ENCODE measurements at places on chromosomes 6 and 20.

- DNase-seq: no peak
Measured at GRCh38 chr6:132817554-132818403, 3.4 kb downstream of the RPS12 start.

DNA sequence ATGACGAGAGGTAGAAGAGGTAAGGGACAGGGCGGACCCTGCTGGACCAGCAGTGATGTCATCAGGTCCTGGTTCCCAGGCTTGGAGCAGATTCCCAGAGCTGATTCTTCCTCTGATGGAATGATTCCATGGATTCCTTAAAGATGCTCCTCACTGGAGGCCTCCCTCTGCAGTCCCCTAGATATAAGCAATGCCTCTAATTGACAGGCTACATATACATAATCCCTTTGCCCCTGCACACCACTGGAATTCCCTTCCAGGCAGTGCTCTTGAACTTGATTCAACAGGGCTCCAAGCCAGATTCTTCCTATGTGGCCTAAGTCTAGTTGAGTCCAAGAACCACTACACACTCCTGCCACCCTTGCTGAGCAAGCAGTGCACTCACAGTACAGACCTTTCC, 52.3 kb upstream of the L3MBTL3 start:
- DNase-seq: no peak

DNA sequence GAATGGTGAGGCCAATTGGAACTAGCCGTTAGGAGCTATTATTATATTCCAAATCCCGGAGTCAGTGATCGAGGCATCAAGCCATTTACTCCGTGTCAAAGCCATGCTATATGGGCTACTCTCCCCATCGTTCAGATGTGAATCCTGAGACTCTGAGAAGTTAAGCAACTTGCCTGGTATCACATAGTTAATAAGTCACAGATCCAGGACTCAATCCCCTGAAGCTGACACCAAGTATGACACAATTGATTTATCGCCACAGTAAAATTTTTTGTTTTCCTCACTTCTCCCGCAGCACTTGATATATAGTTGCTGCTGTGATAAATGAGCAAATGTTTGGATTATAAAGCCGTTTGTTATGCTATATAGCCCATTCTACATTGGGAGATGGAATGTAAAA, 50.8 kb upstream of the TSHZ2 start:
- no peak for DNase-seq

DNA sequence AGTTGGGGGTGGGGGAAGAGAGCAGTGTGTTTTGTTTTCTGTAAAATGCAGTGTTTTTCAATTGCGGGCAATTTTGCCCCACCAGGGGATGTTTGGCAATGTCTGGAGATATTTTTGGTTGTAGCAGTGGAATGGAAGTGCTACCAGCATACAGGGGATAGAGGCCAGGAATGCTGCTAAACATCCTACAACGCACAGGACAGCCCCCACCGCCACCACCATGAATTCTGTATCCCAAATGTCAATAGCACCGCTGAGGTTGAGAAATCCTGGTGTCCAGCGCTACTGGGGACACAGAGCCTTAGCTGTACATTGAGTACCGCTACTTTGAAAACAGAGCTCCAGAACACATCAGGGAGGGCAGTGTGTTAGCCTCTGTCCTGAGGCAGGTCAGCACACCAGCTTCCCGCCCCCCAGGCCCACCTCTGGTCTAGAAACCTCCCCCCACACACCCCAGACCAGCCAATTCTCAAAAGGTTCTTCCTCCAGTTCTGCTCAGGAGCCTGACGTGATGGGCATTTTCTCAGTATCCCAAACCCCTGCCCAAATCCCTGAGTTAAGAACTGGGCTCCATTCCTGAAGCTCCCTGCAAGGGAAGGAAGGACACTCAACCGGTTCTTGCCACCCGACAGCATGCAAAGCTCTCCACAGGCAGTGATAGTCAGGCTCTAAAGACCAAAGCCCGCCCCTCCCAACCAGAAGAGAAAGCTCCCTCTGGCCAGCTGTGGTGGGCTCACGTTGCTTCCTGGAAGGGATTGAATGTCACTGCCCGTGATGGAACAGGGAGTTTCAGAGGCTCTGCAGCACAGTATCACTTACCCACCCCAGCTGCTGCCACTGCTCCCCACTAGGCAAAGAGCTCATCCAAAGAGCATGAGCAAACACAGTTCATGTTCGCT, 321.5 kb upstream of the JARID2 start:
- no peak for DNase-seq

- no peak for DNase-seq
Measured at GRCh38 chr6:156464100-156464878, 312.9 kb upstream of the ARID1B start.

DNA sequence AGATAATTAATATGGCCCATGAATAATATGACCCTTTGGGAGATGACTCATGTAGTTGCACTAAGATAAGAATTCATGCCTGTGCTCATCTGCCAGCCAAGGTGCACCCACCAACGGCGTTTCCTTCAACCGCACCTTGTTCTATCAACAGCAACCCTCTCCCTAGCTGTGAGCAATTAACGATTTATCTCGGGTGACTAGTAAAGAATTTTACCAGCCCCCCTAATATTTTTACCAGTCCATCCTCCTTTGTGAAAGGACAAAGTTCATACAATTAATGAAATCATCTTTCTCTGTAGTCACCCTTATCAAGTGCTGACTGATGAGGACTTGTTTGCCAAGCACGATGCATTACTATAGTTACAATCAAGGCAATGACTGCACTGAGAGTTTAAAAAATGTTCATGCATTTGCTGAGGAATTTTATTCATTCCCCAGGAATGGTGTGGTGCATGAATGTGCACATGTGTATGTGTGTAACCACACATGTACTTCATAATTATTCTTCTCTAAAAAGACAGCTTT, 118.7 kb downstream of the SMOC2 start:
- no peak for DNase-seq

DNA sequence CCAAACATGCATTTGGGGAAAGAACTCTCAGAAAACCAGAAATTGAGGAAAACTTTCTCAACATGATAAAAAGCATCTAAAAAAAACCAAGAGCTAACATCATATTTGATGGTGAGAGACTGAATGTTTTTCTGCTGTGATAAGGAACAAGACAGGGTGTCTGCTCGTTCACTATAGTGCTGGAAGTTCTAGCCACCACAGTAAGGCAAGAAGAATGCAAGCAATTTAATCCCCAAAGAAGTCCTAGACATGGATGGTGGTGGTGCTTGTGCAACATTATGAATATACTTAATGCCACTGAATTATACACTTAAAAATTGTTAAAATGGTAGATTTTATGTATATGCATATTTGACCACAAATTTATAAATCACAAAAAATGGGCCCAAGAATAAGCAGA, 53.4 kb downstream of the LYRM2 start:
- no peak for DNase-seq

DNA sequence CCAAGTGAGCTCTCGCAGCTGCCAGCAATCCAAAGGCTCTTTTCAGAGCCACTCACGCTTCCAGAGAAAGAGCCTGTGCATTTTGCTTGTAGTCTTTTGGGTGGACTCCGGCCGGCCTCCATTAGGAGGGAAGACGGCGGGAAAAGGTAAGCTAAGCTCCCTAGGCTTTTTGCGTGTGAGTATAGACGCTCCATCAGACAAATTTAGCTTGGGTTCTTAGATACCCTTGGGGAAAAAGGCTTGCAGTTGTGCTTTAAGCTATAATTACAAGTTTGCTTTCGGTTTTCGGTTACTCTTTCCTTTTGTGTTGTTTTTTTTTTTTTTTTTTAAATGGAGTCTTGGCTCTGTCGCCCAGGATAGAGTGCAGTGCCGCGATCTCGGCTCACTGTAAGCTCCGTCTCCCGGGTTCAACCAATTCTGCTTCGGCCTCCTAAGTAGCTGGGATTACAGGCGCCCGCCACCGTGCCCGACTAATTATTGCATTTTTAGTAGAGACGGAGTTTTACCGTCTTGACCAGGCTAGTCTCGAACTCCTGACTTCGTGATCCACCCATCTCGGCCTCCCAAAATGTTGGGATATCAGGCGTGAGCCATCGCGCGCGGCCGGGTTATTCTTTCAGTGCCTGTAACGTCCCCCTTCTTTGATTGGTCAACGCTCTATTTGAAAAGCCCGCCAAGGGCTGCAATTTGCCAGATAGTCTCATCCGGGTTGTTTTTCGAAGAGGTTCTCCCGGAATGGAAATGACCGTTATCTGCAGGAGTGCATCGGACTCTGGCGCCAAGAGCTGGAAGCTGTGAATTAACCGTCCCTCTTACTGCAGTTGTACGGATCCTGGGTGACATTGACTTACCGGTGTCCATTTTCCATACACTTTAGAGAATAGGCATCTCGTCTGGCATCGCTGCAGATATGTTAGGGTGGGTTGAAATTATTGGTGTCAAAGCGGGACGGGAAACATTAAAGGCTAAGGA, 18.1 kb downstream of the OR2B2 start:
- peak; percentile 95 for DNase-seq

DNA sequence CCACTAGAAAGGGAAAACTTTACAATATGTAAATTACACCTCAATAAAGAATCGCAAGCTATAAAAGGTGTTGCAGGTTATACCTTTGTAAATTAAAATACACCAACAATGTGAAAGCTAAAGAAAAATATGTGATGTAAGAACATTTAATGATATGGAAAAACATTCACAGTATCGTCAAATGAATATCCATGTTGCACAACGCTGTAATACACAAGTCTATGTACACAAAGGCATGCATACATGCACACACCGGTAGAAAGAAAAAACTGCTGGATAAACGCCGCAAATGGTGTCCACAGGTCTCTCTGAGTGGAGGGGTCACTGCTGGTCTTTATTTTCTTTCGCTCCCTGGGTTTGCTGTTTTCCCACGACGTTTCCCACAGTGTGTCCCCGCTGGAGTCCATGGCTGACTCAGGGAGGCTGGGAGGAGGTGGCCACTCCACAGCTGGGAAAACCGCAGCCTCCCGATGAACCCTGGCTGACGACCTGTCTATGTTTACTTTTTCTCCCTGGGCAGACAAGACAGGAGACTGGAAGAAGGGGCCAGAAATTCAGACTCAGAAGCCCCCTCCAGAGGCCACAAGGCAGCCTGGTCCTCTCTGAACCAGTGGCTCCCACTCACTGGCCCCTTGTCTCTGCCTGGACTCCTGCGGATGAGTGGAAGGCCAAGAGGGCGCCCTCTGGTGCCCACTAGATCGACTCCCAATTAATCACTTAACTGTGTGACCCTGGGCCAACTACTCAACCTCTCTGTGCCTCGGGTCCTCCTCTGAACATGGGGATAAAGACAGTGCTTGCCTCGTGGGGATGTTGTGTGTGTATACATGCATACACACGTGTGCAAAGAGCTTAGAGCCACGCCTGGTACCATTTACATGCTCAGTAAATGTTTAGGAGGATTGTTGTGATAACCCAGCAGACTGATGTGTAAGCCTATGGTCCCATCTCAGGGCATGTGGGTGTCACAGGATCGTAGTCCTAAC, 12.8 kb upstream of the BPI start:
- peak; percentile 31 for DNase-seq

DNA sequence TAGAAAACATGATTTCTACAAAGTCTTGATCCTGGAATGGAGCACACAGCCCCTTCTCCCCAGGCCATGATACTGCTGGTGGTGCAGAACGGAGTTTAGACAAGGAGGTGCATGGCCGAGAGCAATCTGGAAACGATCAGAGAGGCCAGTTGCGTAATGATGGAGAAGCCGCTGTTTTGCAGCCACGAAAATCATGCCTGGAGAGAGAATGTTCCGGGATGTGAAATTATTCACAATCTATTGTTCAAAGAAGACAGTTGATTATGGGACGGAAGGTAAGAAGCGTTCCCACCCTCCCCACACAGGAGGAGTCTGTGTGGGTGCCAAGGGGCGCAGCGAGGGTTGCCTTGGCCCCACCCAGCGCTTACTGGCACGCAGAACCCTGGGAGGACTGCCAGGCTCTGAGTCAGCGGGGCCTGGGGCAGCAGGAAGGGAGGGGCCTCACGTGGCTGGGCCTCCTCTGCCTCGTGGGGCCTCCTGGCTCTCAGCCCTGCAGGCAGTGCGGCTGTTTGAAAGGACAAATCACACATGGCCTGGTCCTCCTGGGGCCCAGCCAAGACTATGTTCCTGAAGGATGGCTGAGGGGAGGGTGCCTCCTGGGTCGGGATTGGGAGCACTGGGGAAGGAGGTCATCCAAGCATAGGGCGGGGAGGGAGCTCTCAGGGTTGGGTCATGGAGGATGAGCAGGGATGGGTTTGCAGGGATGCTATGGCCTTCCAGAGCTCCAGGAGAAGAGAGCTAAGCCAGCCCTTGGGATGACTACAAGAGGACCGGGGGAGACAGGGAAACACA, 8.7 kb upstream of the AP5S1 start:
- peak; percentile 99 for DNase-seq

DNA sequence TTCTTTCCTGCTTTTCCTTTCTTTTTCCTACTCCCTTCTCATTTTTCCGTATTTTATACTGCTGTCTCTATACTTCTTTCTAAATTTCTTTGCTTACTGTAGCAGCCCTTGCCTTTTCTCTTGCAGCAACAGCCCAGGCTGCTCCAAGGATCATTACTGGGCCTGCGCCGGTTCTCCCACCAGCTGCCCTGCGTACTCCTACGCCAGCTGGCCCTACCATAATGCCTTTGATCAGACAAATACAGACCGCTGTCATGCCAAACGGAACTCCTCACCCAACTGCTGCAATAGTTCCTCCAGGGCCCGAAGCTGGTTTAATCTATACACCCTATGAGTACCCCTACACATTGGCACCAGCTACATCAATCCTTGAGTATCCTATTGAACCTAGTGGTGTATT, 148.8 kb downstream of the QKI start:
- no peak for DNase-seq

- no peak for DNase-seq
Measured at GRCh38 chr6:160035693-160036330, 66.9 kb downstream of the IGF2R start.

DNA sequence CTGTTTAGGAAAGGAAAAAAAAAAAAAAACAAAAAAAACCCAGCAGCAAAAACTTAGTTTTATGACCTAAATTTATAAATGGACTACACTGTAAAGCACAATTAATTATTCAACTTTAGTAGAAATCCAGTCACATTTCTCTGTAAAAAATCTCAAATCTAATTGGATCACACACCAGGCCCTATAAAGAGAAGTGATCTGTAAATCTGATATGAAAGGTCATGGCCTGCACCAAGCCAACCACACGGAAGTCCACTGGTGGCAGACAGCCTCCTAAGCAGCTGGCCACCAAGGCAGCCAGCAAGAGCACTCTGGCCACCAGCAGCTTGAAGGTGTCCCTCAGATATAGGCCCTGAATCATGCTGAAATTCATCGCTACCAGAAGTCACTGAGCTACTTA, 131.6 kb downstream of the HFE start:
- DNase-seq: no peak

DNA sequence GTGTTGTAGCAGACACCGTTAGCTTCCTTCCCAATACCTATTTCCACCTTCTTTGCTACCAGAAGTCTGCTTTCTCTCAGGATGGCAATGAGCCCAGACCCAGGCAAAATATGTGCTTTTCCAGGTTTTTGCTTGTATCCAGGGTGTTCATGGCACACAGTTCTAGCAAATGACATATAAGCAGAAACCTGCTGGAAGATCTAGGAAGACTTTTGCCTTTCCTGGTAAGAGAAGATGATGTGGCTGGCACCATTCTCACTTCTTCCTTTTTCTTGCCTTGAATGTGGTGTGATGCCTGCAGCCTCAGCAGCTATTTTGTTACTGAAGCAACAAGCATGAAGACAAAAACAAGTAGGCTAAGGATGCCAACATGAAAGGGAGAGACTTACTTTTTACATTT, 19.2 kb upstream of the TBC1D22B start:
- no peak for DNase-seq

GRCh38 chr20:53036992-53037391, 64.8 kb downstream of the TSHZ2 start:
- no peak for DNase-seq

- no peak for DNase-seq
Measured at GRCh38 chr6:150733726-150734125, 131.8 kb upstream of the MTHFD1L start.

GRCh38 chr6:154337406-154338005, 19.1 kb downstream of the IPCEF1 start:
- DNase-seq: no peak

Data from epithelial cell of esophagus (primary cell).